ENCODE measurements at places on chromosomes 4 and X.
A peak's percentile ranks its signal among the peaks of the same experiment; 100 is the strongest.

GRCh38 chr4:110417136-110417535 lies 58.8 kb upstream of the ENPEP start:
- H3K4me3 ChIP-seq: no peak overlapping the region
- no peaks in the 10 kb centered on the region for H3K27me3 ChIP-seq
- DNase-seq: no peak
- no peaks in the 10 kb centered on the region for H3K4me1 ChIP-seq

DNA sequence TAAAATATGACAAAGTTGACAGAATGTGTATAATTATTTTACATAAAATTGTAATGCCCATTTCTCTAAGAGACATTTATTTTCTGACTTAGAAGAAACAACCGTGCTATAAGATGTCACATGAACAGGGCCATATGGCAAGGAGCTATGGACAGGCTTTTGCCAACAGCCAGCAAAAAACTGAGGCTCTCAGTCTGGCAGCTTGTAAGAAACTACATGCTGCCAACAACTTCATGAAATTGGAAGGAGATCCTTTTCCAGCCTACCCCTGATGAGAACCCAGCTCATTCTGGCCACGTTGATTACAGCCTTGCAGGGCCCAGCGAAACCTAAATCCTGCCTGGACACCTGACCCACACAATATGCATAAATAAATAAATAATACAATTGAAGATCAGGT lies 250.3 kb upstream of the ARSJ start:
- H3K27me3 ChIP-seq: no peaks in the 10 kb centered on the region
- no peaks in the 10 kb centered on the region for H3K4me1 ChIP-seq
- no peak overlapping the region for H3K27ac ChIP-seq
- no peak overlapping the region for H3K4me3 ChIP-seq
- DNase-seq: no peak
- no peaks in the 10 kb centered on the region for H3K36me3 ChIP-seq

GRCh38 chr4:40482985-40483647 lies 146.5 kb downstream of the RBM47 start:
- no peaks in the 10 kb centered on the region for H3K36me3 ChIP-seq
- no peak overlapping the region for H3K4me3 ChIP-seq
- DNase-seq: no peak

- no peak for DNase-seq
- H3K4me1 ChIP-seq: no peaks in the 10 kb centered on the region
- H3K4me3 ChIP-seq: no peak overlapping the region
These were observed 23.1 kb downstream of the CORIN start for GRCh38 chr4:47814618-47815295.

- H3K27ac ChIP-seq: peak overlapping the region; percentile 61
- no peaks in the 10 kb centered on the region for H3K27me3 ChIP-seq
- H3K36me3 ChIP-seq: no peaks in the 10 kb centered on the region
- DNase-seq: no peak
These were observed 56.1 kb downstream of the KLHL5 start for GRCh38 chr4:39118034-39118658.

GRCh38 chr4:100257567-100257966 lies 67.3 kb upstream of the DDIT4L start:
- H3K4me1 ChIP-seq: no peaks in the 10 kb centered on the region
- no peak for DNase-seq
- no peak overlapping the region for H3K27ac ChIP-seq
- H3K27me3 ChIP-seq: no peaks in the 10 kb centered on the region

GRCh38 chr4:98539299-98539698 lies 119.1 kb downstream of the TSPAN5 start:
- no peaks in the 10 kb centered on the region for H3K4me1 ChIP-seq
- no peak overlapping the region for H3K4me3 ChIP-seq
- DNase-seq: no peak
- no peak overlapping the region for H3K27ac ChIP-seq
- H3K27me3 ChIP-seq: no peaks in the 10 kb centered on the region
- no peaks in the 10 kb centered on the region for H3K36me3 ChIP-seq

DNA sequence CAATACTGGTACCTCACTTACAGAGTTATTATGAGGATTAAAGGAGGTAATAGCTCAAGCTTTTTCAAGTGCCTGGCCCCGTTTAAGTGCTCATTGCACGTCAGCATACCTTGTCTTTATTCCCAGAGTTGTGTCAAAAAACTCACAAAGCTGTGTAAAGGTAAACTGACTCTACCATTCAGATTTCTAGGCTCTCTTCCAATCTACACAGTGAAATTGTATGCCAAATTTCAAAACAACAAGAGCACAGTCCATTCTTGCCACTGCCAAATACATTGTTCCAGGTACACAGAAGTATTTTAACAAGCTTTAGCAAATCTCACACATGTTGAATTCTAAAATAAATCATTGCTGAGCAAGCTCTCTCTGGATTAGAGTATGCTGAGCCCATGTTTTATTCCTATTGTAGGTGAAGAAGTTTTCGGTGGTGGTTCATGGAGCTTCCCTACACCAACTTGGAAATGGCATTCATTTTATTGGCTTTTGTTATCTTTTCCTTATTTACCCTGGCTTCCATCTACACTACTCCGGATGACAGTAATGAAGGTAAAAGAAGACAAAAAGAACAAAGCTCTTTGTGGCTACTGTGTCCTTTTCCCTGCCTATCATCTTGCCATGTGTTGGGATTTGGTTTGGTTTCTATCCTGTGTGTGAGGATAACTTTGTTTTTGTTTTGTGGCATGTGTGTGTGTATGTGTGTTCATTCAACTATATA lies 16.2 kb downstream of the SMIM31 start:
- H3K36me3 ChIP-seq: no peaks in the 10 kb centered on the region
- no peak overlapping the region for H3K4me3 ChIP-seq
- no peak for DNase-seq
- H3K4me1 ChIP-seq: no peaks in the 10 kb centered on the region
- H3K27me3 ChIP-seq: no peaks in the 10 kb centered on the region
- no peak overlapping the region for H3K27ac ChIP-seq

DNA sequence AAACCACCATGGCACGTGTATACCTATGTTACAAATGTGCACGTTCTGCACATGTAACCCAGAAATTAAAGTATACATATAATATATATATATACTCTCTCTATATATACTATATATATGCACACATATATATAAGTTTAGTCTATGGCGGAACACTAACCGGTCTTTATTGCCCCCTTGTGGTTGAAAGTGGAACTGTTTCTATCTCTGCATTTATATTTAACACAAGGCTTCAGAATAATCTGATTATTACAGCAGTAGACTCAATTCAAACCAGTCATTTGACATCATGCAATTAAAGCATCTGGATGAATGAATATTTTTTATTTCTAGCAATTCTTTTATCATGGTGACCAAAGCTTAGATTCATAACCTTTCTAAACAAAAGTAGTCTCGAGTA lies 14.6 kb downstream of the RAB9B start:
- no peaks in the 10 kb centered on the region for H3K36me3 ChIP-seq
- DNase-seq: no peak

DNA sequence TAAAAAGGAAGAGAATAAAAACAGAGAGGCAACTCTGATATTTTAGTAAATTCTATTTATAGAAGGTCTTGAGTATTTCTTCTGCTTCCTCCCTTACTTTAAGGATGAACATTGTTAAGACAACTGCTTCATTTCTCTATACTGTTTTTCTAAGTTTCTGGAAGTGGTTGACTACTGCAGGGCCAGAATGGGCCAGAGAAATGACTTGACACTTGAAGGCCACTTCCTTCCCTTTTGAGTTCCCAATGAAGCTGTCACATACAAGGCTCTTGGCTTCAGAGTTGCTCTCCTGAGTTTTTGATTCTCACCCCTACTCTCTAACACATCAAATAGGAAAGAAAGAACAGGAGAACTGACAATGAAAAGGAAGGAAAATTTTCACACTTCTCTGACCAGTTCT lies 37.6 kb downstream of the PKD2 start:
- H3K27ac ChIP-seq: no peak overlapping the region
- no peak for DNase-seq
- H3K4me3 ChIP-seq: no peak overlapping the region
- no peaks in the 10 kb centered on the region for H3K4me1 ChIP-seq
- peaks cover 9% of the 10 kb centered on the region for H3K36me3 ChIP-seq

DNA sequence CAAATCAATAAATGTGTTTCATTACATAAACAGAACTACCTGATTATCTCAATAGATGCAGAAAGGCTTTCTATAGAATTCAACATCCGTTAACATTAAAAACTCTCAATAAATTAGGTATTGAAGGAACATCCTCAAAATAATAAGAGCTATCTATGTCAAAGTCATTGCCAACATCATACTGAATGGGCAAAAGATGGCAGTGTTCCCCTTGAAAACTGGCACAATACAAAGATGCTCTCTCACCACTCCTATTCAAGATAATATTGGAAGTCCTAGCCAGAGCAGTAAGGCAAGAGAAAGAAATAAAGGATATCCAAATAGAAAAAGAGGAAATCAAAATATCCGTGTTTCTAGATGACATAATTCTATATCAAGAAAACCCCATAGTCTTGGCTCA lies 466.4 kb downstream of the MAGEE1 start:
- no peaks in the 10 kb centered on the region for H3K36me3 ChIP-seq
- DNase-seq: no peak
- no peaks in the 10 kb centered on the region for H3K4me1 ChIP-seq
- no peak overlapping the region for H3K4me3 ChIP-seq

DNA sequence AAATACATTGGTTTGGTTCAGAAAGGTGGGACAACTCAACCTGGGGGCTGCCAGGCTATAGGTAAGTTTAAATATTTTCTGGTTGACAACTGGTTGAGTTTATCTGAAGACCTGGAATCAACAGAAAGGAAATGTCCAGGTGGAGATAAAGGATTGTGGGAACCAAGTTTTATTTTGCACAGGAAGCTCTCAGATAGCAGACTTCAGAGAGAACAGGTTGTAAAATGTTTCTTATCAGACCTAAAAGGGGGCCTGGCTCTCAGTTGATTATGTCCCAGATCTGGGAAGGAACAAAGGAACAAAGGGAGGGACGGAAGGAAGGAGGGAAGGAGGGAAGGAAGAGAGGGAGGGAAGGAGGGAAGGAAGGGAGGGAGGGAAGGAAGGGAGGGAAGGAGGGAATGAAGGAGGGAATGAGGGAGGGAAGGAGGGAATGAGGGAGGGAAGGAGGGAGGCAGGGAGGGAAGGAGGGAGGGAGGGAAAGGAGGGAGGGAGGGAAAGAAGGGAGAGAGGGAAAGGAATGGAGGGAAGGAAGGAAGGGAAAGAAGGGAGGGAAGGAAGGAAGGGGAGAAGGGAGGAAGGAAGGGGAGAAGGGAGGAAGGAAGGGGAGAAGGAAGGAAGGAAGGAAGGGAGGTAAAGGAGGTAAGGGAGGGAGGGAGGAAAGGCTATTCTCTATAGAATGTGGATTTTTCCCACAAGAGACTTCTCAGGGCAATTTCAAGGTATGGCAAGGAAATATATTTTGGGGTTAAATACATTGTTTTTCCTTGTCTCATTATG lies 186.7 kb downstream of the DHRSX start:
- H3K4me3 ChIP-seq: no peak overlapping the region
- H3K36me3 ChIP-seq: no peaks in the 10 kb centered on the region
- no peaks in the 10 kb centered on the region for H3K4me1 ChIP-seq
- no peaks in the 10 kb centered on the region for H3K27me3 ChIP-seq

- H3K36me3 ChIP-seq: no peaks in the 10 kb centered on the region
- DNase-seq: no peak
- H3K27ac ChIP-seq: no peak overlapping the region
- H3K27me3 ChIP-seq: no peaks in the 10 kb centered on the region
- no peak overlapping the region for H3K4me3 ChIP-seq
These were observed 918.7 kb upstream of the POU3F4 start for GRCh38 chrX:82589410-82589809.

DNA sequence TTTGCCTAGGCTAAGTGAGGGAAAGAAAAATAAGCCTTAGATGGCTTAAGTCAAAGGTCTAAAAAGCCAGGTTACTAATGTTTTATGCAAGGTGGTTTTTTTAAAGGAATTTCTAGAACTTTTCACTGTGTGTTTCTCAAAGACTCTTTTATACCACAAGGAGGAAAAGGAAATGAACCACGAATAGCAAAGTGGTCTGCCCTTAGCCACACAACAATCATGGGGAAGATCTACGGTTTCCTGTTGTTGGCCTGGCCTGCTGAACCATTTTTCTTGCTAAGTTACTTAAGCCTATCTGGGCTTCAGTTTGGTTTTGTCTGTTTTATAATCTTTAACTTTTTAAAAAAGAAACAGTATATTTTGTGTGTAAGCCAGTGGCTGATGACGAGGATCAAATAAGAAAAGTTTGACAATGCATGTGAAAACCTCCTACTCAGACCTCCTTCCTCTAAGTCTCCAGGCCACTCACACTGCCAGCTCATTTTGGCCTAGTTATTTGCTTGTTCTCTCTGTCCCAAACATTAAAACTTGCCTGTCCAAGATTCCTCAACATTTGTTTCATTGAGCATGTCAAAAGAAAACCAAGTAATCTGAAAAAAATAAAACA lies 56.7 kb upstream of the COL25A1 start:
- no peak for DNase-seq

- H3K4me1 ChIP-seq: no peaks in the 10 kb centered on the region
- no peak overlapping the region for H3K27ac ChIP-seq
- H3K4me3 ChIP-seq: no peak overlapping the region
These were observed 17.3 kb upstream of the CLNK start for GRCh38 chr4:10701702-10702460.

GRCh38 chr4:159104694-159105414 lies 2.0 kb downstream of the RAPGEF2 start:
- peaks cover 46% of the 10 kb centered on the region for H3K4me1 ChIP-seq
- no peaks in the 10 kb centered on the region for H3K36me3 ChIP-seq
- peak overlapping the region; percentile 95 for H3K4me3 ChIP-seq
- no peaks in the 10 kb centered on the region for H3K27me3 ChIP-seq
- H3K27ac ChIP-seq: peak overlapping the region; percentile 97
